CD4-positive, alpha-beta T cell treated with Interleukin-4 for 4 hours (primary cell): ENCODE measurements at places on chromosomes 1 and 21.
A peak's percentile ranks its signal among the peaks of the same experiment; 100 is the strongest.

DNA sequence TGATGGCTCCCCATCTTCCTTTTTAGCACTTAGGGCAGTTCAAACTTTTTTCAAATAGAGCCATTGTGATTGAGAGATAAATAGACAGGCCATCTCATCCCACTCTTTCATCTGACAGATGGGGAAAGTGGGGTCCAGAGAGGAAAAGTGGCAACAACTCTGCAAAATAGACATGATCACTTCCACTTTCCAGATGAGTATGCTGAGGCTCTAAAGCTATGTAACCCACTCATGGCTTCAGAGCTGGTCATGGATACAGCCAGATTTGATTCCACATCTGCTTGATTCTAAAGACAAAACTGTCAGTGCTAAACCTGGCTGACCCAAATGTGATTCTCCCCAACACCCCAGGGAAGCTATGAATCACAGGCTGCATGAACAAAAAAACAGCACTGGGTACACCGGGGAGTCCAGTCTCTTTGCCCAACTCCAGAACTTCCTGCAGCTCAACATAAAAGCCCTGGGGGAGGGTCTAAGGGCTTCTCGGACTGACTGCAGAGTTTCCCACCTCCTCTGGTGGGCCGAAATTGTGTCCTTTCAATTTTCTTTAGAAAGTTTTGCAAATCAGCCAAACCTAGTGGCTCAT lies 59.3 kb downstream of the PLPP3 start:
- no peak for DNase-seq

- no peak for DNase-seq
These were observed 14.0 kb downstream of the AHDC1 start for GRCh38 chr1:27589841-27590426.

GRCh38 chr21:34071683-34072082 lies 1.7 kb upstream of the MRPS6 start:
- no peak for DNase-seq

GRCh38 chr1:226046240-226046639 lies 16.3 kb upstream of the H3-3A start:
- no peak for DNase-seq

DNA sequence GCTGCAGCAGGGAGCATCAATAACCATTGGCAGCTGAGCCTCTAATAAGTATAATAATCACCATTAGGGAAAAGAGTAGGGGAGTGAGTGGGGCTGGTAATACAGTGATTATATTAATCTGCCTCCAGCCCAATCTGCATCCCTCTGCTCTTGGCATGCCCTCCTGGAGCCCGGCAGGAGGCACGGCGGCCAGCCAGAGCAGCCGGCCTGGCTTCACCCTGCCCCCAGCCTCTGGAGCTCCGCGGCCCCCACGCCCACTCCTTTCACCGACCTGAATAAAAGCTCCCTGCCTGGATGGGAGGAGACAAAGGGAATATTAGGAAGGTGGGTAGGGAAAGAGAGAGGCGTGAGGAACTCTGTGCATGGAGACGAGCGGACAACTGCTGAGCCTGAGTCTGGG lies 28.3 kb downstream of the OPTC start:
- no peak for DNase-seq

- DNase-seq, result no peak
These were observed 23.6 kb upstream of the PIGC start for GRCh38 chr1:172467446-172467845.

DNA sequence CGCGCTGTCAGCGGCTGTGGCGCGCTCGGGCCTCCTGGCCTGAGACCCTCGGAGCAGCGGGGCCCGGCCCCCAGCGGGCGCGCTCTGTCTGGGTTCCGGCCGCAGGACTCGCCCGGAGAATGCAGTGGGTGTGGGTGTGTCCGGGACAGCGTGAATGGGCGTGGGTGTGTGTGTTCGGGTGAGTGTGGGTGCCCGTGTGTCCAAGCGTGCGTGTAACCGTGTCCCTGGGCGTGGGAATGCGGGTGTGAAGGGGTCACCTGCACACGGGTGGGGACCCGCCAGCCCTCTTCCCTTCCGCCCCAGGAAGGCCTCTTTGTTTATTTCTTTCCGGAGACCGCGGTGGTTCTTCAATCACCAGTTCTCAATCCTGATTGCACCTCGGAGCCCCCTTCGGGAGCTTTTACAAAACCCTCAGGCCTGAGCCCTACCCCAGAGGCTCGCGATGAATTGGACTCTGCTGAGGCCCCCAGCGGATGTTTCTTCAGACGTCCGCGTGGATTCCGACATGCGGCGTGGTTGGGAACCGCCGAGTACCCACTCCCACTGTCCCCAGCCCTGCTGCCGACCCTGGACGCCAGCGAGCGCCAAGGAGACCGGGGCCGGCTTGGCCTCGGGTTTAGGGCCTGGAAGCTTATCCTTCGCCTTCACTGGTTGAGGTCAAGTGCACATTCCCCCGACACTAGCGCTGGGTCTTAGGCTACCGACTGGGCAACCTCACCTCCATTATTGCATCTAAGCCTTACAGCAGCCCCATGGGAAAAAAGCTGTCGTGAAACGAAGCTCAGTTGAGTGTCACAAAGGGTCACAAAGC lies 19.3 kb downstream of the SERTAD4 start:
- no peak for DNase-seq

- DNase-seq, result no peak
These were observed 303.8 kb upstream of the LRRC7 start for GRCh38 chr1:69263921-69264391.

- DNase-seq, result no peak
These were observed 417.1 kb downstream of the SETD4 start for GRCh38 chr21:35643176-35643575.

- peak; percentile 33 for DNase-seq
These were observed 594.7 kb upstream of the CAMK1G start for GRCh38 chr1:208988811-208989222.

DNA sequence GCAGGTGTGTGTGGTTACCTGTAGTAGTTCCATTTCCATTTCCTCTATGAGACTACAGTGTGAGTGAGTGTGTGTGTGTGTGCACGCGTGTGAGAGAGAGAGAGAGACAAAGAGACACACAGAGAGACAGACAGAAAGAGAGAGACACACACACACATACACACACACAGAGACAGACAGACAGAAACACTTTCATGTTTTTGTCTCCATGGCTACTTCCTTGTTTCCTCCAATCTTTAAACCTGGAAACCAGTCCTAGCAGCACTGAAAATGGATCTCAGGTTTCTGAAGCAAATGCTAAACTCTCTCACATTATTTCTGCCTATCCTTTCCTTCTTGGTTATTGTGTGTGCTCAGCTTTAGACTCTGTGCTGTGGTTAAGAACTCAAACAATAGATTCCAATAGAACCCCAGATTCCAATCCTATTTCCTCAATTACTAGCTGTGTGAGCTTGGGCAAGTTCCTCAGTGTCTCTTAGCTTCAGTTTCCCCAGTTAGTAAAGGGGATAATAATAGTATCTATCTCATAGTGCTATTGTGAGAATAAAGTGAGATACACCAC lies 22.4 kb upstream of the ABCD3 start:
- no peak for DNase-seq

DNA sequence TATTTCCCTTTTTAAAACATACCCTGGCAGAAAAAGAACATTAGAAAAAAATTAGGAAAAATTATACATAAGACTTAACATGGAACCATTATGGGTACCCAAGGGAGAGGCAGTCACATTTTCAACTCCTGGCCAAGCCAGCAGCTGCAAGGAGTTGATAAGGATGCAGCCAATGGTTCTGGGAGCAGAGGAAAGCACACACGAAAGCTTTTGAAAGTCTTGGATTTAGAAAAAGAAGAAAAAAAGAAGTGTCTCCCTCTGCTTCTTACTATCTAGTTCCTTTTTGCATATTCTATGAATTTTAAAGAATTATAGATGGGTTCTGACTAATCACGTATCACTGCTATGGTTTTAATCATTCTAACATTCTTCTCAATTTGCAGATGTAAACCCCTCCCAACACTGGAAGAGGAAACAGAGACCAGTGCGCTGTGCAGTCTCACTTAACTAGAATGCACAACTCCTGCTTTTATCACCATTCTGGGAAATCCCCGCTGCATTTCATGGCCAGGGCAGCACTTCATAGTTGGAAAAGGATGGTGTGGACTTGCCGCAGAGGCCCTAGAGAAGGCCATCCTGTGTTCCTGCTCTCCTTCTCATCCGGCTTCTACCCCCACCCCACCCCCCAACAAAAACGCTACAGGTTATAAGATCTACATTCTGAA lies 2.7 kb upstream of the CD58 start:
- no peak for DNase-seq

GRCh38 chr1:6208723-6209660 lies 3.1 kb downstream of the RNF207 start:
- DNase-seq, result no peak

DNA sequence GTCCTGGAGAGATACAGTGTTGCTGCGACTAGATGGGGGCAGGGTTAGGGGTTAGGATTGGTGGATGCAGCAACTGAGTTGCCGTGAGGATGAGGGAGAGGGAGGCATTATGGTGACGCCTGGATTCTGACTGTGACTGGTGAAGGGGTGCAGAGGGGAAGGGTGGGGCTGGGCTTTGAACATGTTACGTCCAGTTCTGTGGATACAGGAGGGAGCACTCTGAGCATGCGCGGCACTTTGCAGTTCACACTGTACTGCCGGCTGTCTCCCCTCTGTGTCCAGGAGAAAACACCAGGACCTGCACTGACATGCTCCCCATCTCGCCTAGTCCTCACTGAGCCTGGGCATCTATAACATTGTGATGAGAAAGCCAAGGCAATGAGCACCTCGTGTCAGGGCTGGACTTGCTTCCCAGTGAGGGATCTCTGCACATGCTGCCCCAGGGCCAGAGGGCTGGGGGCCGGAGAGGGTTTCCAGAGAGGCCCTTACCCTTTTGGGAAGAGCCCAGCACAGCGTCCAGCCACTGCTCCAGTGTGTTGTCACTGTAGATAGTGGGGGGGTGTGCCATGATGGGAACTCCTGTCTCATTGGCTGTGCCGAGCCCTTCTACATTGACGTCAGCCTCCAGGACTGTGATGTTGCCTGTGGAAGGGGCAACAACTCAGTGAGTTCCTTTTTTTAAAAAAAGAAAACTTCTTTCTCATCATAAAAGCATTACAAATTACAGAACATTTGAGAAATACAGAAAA lies 7.6 kb downstream of the FAM151A start:
- DNase-seq, result no peak

GRCh38 chr1:229732061-229732460 lies 106.0 kb downstream of the URB2 start:
- DNase-seq, result no peak

DNA sequence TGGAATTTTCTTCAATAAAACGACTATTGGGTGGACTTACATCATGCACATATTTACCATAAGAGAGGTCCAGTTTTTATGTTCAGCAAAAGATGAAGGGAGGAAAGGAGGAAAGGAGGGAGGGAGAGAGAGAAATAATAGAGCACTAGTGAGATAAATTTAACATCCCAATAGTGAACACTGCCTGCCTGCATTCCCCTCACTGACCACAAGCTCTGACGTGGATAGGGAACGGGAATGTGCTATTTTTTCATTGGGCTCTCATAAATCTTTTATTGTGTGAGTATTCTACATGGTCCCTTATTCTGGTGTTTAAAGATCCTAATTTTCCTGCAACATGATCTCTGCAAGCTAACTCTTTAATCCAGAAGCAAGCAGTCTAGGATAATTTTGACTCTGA lies 82.1 kb downstream of the TTC3 start:
- no peak for DNase-seq

DNA sequence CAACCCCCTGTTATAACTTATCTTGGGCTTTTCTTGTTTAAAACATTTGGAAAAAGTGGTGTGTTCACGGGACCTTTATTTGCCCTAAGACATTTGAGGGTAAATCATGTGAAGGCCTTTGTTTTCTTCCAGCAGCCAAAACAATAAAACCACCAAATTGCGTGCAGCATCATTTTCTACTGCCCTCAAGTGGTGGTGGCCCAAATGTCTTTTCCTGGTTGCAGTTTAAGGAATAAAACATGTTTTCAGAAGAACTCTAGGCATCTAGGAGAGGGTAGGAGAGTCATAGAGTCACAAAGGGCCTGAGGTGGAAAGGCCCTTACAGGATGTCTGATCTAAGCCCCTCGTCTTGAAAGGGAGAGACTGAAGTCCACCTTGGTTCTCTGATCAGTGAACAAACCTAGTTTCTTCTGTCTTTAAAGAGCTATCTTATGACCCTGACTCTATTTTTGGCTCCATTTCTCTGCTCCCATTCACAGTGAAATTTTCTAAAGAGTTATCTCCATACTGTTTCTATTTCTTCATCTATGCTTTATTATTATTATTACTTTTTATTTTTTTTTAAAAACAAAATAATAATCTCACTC lies 16.0 kb upstream of the EPS15 start:
- DNase-seq, result peak; percentile 63

- DNase-seq, result no peak
These were observed 56.2 kb upstream of the NUF2 start for GRCh38 chr1:163265547-163265946.

GRCh38 chr1:204255966-204256365 lies 42.2 kb upstream of the GOLT1A start:
- no peak for DNase-seq

- no peak for DNase-seq
These were observed 930 bp downstream of the SLC30A10 start for GRCh38 chr1:219927298-219927955.

DNA sequence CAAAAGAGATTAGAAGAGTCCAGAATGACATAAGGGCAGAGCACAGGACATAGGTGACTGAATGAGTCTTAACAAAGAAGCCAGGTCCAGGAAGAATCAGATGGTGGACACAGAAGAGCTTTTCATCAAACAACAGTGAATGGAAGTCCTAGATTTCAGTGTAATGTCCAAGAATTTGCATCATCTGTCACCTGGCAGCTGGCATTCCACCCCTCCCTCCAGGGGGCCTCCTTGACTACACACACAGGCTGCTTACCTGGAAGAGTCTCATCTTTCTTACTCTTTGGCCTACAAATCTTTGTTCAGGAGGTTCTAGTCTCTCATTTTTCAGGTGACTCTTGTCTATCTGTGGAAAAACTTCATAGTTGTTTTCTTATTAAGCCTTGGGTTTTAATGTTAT lies 36.2 kb downstream of the GORAB start:
- no peak for DNase-seq

- no peak for DNase-seq
These were observed 153.1 kb upstream of the FGGY start for GRCh38 chr1:59143811-59144210.

- peak; percentile 29 for DNase-seq
These were observed 82.8 kb downstream of the TRIM33 start for GRCh38 chr1:114428083-114428754.

- peak; percentile 22 for DNase-seq
These were observed 1.2 kb upstream of the ZNF683 start for GRCh38 chr1:26373789-26374188.

GRCh38 chr1:58830291-58830690 lies 46.4 kb upstream of the JUN start:
- DNase-seq, result no peak

- DNase-seq, result no peak
These were observed 75.7 kb downstream of the DISC1 start for GRCh38 chr1:231702331-231702730.
